Right forelimb (tissue), 1 donor: ENCODE measurements at places on chromosomes 7 and 10.

DNA sequence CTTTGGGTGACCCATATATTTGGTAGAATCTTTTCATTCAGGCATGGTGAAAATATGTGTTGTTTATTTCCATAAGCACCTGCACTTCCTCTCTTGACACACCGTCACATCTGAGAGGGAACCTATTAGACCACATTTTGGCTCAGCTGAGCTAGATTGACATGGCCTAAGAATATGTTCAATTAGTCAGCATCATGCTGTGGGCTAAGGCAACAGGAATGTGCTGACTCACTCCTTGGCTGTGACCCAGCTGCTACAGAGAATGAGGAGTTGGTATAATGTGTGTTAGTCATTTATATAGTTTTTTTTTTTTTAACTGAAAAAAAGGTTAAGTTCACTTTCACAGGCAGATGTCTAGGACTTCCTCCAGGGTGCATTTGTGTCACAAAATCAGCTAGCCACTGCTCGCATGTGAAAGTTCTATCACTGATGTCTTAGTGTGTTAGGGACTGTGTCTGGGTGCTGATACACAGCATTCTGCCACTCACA is 180.6 kb downstream of the SEMA3E start:
- peak; percentile 52 for DNase-seq

DNA sequence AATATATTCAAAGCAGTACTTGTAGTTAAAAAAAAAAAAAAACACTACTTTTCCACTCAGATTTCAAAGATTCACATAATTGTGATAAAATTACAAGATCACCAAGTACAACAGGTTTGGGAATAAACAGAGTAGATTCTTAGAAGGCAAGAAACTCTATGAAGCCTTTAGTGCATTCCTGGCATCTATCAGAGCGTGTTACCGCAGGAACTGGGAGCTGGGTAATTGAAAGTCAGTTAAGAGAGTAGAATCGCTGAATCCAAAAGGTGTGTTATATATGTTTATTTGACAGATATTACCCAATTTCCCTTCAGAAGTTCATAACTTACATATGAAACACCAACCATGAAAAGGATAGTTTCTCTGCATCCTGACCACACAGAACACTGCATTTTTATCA is 159.2 kb upstream of the PLXNA4 start:
- DNase-seq: no peak

GRCh38 chr7:5351507-5352265 is 68.9 kb downstream of the SLC29A4 start:
- DNase-seq: no peak

- DNase-seq: no peak
Measured at GRCh38 chr7:131328377-131329175, 900 bp downstream of the MKLN1 start.

DNA sequence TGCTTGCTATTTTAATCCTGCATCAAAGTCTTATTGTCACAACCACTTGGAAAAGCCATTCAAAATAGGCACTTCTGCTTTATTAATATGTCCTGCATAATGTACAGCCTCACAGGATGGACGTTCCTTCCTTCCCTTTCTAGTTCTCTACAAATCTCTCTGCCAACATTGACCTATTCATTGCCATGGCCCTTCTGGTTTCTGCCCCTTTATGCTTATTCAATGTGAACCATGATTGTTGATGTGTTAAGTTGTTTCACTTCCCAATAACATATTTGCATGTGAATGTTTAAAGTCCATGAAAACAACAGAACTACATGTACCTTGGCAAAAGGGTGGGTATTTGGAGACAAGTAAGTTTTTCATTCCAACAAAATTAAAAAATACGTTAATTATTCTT is 45.7 kb downstream of the COL28A1 start:
- no peak for DNase-seq

DNA sequence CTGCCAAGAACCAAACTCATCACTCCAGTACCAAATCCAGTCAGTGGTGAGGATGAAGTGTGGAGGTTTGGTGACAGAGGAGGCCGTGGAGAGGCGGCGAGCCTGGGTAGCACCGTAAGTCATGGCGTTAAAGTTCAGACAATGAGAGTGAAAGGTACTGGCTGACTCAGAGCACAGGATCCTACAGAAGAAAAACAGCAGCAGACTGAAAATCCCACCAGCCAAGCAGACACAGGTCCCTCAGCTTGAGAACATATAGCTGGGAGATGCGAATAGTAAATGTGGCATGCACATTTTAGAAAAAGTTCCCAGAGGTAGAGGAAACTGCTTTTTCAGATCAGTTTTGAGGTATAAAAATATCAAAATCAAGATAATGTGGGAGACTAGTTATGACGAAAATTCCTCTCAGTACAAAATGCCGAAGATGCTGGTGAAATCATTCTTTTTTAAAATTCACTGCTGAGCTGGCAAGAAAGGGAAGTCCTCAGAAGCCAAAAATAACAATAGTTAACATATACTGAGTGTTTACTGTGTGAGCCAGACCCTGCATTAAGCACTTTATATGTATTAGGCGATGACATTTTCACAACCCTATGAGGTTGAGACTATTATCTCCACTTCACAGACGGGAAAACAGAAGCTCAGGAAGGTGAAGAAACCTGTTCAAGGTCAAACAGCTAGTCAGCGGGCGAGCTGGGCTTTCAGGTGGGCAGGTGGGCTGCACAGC is 20.9 kb downstream of the PARP12 start:
- no peak for DNase-seq

GRCh38 chr10:98892523-98892922 is 343.1 kb downstream of the HPSE2 start:
- DNase-seq: no peak

GRCh38 chr10:110115784-110116520 is 91.5 kb upstream of the MXI1 start:
- DNase-seq: no peak

- DNase-seq: no peak
Measured at GRCh38 chr7:98387544-98388226, 13.2 kb downstream of the BAIAP2L1 start.

GRCh38 chr7:133796782-133797745 is 330.1 kb upstream of the LRGUK start:
- DNase-seq: no peak

DNA sequence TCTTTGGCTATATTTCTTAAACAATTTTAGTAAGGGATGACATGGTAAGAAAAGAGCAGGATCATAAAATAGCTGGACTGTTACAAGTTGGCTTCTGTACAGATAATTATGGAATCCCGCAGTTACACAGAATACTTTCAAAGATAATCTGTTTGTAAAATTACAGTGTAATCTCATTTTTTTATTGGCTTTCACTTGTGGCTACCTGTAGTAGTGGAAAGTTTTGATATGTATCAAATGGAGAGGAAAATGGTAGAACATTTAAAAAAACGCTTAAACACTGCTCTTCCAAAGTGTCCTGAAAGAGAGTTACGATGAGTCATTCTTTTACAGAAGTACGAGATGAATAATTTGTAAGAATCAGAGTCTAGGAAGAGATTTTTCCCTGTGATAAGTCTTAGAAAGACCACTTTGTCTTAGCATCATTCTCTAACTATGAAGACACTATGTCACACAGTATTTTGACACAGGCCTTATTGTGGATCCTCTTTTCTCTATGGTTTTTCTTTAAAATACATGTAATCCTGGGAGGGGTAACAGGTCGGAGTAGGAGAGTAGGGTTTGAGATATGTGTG is 215.0 kb upstream of the DKK1 start:
- DNase-seq: no peak

- DNase-seq: no peak
Measured at GRCh38 chr10:9160275-9160674, 1105.8 kb downstream of the GATA3 start.

- no peak for DNase-seq
Measured at GRCh38 chr10:98047009-98047741, 16.8 kb upstream of the CRTAC1 start.

GRCh38 chr7:85695533-85695932 is 508.7 kb upstream of the SEMA3D start:
- no peak for DNase-seq

GRCh38 chr7:30771880-30772425 is 736 bp downstream of the MINDY4 start:
- DNase-seq: no peak

GRCh38 chr10:91144961-91145360 is 75.5 kb upstream of the PCGF5 start:
- DNase-seq: no peak

DNA sequence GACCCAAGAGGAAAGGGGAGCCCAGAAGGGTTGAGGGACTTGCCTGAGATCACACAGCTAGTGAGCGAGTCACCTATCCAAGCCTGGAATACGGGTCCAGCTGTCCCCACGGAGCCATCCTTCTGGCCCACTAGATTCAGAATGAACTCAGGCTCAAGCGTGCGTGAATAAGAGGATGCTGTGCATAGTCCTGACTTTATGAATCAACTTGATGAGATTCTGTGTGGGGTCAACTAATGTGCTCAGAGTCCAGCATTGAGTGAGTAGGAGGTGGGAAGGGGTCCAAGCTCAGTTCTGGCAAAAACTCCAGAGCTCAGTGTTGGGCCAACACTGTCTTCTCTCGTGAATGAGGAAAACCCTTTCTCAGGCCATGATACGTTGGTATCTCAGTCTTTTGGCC is 41.4 kb downstream of the CAMK1D start:
- no peak for DNase-seq

DNA sequence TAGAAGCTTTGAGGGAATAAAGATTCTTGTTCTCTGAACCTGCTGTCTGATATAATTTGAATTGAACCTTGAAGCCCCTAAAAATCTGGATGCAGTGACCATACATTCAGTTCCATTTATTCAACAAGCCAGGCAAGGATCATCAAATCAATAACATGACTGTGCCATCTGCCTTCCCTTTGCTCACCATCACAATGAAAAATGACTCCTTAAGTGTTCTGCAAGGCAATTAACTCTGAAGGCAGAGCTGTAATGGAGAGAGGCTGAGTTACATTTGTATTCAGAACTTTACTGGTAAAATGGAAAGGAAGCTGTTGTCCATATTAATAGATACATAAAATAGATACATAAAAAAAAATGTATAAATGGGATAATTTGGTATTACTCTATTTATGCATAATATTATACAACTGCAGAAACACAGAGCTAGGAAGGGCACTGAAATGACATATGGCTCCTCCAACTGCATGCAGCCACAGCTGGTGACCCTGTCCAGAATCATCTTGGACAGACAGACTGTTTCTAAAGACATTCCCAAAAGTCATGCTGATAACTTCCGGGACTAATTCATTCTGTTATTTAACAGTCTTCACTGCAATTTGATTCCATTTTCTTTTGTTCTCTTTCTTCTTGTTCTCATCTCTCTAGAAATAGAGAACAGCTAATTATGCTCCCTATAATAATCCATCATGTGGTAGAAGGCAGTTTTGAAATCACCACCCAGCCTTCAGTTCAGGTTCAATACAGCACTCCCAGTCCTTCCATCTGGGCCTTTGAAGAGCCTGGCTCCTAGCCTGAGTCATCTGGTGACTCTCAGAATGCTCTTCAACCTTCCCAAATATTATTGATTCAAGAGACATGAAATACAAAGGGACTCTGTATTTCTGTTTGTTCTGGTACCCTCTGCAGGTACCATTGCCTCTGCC is 412.6 kb downstream of the GFRA1 start:
- no peak for DNase-seq

GRCh38 chr7:129827467-129827990 is 125.2 kb downstream of the UBE2H start:
- no peak for DNase-seq

DNA sequence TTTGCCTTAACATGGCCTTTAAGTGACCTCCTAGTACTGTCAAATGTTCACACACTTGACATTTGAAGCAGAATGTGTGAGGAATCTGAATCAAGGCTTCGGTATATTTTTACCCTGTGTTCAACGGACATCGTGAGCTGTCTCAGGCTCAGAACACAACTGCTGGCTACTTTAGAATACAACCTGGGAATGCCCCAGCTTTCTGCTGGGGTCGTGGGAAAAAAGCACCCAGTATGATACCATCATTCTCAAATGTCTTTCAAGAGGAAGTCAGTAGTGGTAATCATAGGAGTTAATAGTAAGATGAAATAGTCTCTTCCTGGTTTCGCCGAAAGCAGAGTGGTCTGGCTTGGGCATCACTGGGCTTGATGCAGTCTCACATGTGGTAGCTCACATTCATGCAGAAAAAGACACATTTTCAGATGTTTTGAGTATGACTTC is 67.2 kb downstream of the CREB5 start:
- no peak for DNase-seq

- DNase-seq: no peak
Measured at GRCh38 chr7:145845345-145845744, 271.3 kb upstream of the CNTNAP2 start.

DNA sequence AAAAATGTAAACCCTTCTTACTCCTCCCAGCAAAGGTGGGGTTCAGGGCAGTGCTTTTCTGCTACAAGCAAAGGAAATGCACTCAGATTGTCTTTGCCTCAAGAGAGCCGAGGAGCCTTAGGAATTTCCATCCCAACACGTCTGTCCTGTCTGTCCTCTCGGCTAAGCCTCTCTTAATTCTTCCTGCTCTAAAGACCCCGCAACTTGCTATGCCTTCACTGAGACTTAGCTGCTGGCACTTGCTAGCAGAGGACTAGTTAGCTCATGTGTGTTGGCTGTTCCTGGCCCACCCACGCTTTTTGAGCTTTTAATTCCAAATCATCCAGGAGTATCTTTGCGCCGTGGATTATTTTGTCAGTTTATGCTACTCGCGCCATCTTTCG is 481 bp upstream of the NPM3 start:
- DNase-seq: no peak

GRCh38 chr10:80406204-80406603 is 2.1 kb upstream of the PRXL2A start:
- DNase-seq: no peak

DNA sequence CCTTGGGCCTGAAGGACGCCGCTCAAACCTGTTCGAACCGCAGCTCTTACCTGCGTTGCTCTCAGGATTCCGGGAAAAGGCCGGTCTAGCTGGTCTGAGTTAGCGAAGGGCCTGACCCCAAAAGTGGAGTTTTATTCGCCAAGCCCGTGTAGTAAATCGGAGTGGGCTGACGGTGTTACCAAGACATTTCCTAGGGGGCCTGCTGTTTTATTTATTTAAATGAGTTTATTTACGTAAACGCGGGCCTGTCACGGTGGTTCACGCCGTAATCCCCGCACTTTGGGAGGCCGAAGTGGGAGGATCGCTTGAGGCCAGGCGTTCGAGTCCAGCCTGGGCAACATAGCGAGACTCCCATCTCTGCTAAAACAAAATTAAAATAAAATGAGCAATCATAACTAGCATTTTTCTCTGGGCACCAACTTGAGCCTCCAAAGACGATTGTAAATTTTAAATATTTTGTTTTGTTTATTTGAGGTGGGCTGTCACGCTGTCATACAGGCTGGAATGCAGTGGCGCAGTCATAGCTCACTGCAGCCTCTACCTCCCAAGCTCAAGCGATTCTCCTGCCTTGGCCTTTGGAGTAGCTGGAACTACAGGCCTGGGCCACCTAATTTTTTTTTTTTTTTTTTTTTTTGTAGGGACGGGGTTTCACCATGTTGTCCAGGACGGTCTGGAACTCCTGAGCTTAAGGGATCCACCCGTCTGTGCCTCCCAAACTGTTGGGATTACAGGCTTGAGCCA is 903 bp downstream of the ZNF655 start:
- no peak for DNase-seq

- no peak for DNase-seq
Measured at GRCh38 chr10:122567056-122567660, 6.6 kb downstream of the DMBT1 start.

- no peak for DNase-seq
Measured at GRCh38 chr7:12889391-12889790, 202.0 kb downstream of the ARL4A start.

- DNase-seq: no peak
Measured at GRCh38 chr7:24408798-24409430, 124.9 kb downstream of the NPY start.
